CD4-positive, alpha-beta T cell treated with Interleukin-15 for 1 hour (primary cell): ENCODE measurements at places on chromosomes 3 and 15.

GRCh38 chr15:89378296-89379151, 43.9 kb upstream of the POLG start:
- no peak for DNase-seq

GRCh38 chr3:180252683-180253082, 215.9 kb upstream of the PEX5L start:
- no peak for DNase-seq

- DNase-seq: no peak
Observed at GRCh38 chr3:94046533-94046932, 16.2 kb downstream of the DHFR2 start.

DNA sequence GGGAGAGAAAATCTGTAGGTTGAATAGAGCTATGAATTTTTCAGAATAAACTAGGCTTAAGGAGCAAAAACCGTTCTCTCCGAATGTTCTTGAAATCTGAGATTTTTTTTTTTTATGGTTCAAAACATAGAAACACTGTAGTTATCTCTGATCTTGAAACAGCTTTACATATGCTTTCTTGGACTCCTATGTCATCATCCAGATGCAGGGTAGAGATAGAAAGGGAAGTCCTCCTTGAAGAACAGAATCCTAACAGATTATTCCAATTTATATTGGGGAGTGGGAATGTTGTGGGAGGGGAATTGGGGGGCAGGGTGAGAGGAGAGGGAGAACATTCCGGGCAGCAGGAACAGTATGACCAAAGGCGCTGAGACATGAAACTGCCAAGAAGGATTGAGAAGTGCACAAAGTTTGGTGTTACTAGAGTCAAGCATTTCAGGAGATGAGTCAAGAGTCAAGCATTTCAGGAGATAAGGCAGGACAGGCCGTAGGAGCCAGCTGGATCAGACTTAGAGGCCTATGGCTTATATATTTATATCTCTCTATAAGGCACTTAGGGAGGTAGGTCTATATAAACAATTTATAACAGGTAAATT, 21.9 kb upstream of the ST3GAL6 start:
- no peak for DNase-seq

DNA sequence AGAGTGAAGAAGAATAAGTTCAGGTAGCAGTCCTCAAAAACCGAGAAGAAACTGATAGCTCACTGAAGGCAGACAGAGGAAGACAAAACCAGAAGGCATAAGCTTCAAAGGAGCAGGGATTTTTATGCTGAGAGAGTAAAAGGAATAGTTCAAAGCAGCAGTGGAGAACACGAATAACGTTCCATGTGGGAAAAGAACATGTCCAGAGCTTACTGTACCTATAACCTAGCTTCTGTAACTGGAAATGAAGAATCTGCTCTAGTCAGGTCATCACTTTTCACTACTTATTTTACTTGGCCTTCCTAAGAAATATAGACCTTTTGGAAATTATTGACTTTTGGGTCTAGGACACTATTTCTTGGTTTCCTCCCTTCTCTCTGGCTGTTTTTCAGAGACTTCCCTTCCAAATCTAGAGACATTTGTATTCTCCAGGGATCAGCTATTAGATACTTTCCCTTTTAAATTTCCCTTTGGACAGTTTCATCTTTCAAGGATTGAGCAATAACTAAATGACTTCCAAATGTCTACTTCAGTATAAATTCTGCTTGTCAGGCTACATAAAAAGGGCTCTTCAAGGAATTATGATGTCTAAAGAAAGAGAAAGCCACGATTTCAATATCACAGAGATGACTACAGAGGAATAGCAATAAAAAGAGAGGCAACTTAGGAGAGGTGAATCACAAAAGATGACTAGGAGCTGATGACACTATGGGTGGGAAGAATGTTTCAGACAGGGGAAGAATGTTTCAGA, 46.7 kb downstream of the UBE3A start:
- DNase-seq: no peak

GRCh38 chr3:194455481-194455880, 31.3 kb downstream of the ATP13A3 start:
- no peak for DNase-seq
